Cardiac septum (tissue), 1 donor: ENCODE measurements at places on chromosomes 5 and 9.

DNA sequence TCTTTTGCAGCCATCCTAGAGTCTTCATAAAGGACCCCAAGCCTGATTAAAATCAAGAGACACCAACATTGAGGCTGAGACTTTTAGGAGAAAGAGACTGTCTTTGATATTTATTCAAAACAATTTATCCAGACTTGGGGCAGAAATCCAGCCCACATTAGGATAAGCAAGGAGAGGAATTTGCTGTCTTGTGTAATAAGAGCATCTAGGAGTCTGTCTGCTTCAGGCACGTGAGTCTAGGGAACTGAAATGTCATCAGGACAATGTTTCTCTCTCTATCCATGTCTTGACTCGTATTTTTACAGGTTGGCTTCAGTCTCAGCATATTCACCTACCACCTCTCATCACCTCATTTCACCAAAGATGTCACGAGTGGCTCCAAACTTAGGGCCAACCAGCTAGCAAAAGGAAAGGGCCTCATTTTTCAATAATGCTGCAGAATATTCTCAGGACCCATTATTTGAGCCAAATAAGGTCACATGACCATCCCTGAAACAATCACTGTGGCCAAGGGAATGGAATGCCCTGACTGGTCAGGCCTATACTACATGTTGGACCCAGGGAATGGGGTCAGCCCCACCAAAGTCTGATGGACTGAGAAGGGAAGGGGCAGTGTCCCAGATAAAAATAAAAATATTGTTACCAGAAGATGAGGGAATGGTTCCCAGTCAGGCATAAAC, 70.3 kb upstream of the SAP30L start:
- no peak for DNase-seq

DNA sequence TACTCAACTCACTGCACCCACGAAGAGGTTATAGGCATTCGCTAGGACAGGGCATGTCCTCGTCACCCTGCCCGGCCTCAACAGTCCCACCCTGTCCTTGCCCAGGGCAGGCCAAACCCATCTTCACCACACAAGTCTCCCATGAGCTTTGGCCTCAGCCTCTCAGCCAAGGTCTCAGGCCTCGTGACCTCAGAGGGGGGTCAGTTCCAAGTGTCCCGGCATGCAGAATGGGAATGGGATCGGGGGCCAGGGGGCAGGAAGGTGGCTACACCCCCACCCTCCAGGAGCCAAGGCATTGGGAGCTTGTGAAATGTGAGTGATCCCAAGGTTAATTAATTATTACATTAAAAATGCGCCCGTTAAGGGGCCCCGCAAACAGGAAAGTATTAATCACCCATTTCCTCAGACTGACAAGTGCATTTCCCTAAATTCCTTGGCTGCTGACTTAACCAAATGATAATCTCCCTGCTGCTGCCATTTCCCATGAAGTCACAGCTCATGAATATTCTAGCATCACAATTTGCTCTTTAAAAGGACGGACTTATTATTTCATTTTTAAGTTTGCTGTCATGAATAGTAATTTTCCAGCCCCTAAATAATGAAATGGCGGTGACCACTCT, 8.0 kb upstream of the UBAC1 start:
- DNase-seq = no peak

DNA sequence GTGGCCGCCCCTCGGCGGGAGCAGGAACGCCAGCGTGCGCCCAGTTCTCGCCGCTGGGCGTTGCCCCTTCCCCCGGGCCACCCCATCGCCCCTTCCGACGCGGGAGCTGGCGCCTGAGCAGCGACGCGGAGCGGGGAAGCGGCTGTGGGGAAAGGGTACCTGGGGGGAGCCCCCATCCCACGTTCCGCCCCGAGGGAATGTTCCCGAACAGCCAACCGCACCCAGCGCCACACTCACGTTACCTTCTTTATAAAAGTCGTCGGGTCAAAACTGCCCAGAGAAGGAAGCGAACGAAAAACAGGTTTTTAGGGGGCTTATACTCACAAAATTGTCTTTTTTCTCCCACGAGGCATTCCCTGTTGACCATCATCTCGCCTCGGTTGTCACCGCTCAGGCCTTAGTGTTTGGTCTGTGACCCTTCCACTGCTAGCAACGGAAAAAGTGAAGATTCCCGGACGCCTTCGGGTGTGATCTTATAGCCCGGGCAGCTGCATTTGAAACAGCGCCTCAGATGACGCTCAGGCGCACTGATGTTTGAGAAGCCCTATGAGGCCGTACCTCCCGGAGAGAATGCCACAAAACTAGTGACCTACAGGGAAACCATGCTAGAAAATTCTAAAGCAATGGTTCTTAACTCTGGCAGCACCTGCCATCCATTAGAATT, 475 bp upstream of the GOLM1 start:
- DNase-seq = no peak

DNA sequence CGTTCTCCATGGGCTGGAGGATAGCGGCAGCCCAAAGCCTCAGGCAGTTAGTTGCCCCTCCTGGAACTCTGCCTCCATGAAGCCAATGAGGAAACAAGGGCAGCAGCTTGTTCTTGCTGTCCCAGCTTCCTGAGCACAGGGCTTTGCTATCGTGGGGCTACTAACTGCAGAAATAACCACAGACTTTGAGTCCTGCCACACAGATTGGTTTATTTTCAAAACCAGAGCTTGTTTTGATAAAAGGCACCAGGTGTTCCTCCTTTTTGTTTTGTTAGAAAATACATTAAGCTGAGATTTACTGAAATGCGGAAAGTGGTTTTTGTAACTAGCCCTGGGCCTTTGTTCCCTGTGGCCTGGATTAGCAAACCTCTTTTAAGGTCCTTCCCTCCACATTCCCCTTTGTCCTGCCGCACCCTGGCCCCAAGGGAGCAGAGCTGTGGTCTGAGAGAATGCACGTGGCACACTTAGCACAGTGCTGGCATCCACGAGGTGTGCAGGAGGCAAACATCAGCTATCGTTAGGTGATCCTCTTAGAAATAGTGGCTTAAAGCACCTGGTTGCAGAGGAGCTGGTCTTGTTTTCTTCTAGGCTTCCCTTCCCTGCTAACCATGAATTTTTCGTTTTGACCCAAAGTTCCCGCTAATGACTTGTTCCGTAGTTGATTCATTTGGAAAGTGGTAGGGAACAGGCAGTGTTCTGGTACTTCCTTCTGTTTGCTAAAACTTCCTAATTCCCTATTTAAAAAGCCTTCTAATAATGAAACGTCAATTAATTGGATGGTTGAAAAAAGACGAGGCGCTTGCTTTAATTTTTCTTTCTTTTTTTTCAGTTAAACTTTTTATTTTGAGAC, 21.5 kb downstream of the MVB12B start:
- no peak for DNase-seq
